ENCODE measurements at places on chromosomes 7 and 10. TPM values are rescaled to one million over a fixed set of nuclear protein-coding genes. Genes with fewer than 3 reads are reported as not detected.

Gene CHST15
- total RNA-seq = 29.9 TPM

Gene MRC1
- 18.8 TPM for total RNA-seq

Gene CALHM3
- not detected for total RNA-seq

Gene ARHGAP12
- 44.9 TPM for total RNA-seq

Measured in sigmoid colon (tissue), 7 donors.